ENCODE measurements at places on chromosomes 2 and 18. TPM values are rescaled to one million over a fixed set of nuclear protein-coding genes. Genes with fewer than 3 reads are reported as not detected.

SCN9A gene
- polyA plus RNA-seq: 4.1 TPM

SIX2 gene
- polyA plus RNA-seq: 1.3 TPM

DNA sequence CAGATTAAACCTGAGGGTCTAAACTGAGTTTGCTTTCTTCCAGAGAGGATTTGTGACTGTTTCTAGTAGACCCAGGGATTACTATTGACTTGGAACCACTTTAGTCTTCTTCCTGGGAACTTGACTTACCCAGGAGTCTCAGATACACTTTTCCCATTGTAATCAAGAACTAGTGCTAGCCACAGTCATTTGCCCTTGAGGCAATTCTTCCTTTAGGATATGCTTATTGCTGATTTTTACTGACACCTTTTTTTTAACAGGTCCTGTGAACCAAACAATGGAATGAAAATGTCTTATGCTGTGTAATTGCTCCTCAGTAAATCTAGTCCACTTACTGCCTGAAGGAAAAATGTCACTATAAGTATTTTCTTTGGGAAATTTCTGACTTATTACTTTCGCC, 78.3 kb downstream of the TAF4B start:
- no peak for DNase-seq

- peak; percentile 78 for DNase-seq
These were observed 99.1 kb downstream of the SH3BP4 start for GRCh38 chr2:235050980-235051351.

- no peak for DNase-seq
These were observed 258.4 kb downstream of the LOXHD1 start for GRCh38 chr18:46398625-46399024.
